ENCODE measurements at places on chromosomes 2 and 18.

DNA sequence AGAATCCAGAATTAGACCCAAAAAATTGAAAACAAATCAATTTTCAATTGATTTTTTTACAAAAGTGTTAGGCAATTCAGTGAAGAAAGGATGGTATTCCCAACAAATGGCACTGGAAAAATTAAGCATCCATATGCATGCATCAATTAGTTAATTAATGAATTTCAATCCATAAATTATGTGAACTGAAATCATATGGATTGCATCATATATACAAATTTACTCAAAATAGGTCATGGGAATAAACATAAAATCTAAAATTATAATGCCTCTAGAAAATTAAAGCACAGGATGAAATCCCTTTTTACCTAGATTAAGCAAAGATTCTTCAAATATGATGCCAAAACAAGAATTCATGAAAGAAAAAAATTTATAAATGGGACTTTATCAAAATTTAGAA lies 213.9 kb upstream of the KLHL29 start:
- no peak for DNase-seq
- no peak overlapping the region for H3K27ac ChIP-seq
- no peaks in the 10 kb centered on the region for H3K36me3 ChIP-seq
- H3K4me3 ChIP-seq = no peak overlapping the region

DNA sequence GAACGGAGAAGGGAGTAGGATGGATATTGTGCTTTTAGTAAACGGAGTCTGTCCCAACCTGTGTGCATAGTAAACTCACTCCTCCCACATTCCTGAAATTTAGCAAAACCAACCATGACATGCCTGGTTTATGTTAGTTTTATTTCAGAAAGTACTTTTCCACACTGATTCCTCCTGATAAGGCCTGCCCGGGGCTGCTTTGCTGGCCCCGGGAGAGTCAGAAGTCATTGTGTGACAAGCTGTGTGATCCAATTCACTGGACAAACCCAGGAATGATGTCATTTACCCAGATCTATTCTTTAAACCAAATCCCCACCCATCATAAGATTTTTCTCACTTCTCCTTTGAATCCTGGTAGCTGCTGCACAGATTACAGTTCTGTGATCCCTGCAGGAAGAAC lies 109.0 kb downstream of the SETBP1 start:
- H3K27me3 ChIP-seq = no peaks in the 10 kb centered on the region
- peak overlapping the region; percentile 82 for H3K27ac ChIP-seq

- no peaks in the 10 kb centered on the region for H3K36me3 ChIP-seq
- no peaks in the 10 kb centered on the region for H3K4me1 ChIP-seq
- DNase-seq = no peak
- H3K4me3 ChIP-seq = no peak overlapping the region
- no peak overlapping the region for H3K27ac ChIP-seq
Measured at GRCh38 chr18:60686142-60686541, 313.6 kb upstream of the MC4R start.

- no peak overlapping the region for H3K27ac ChIP-seq
- H3K36me3 ChIP-seq = no peaks in the 10 kb centered on the region
- H3K27me3 ChIP-seq = no peaks in the 10 kb centered on the region
- no peak for DNase-seq
Measured at GRCh38 chr2:150695451-150696135, 208.1 kb upstream of the RND3 start.

GRCh38 chr2:85769236-85769982 lies 15.6 kb downstream of the ATOH8 start:
- no peaks in the 10 kb centered on the region for H3K27me3 ChIP-seq
- DNase-seq = peak; percentile 63
- peak overlapping the region; percentile 87 for H3K27ac ChIP-seq
- H3K4me3 ChIP-seq = no peak overlapping the region
- peaks cover 31% of the 10 kb centered on the region for H3K36me3 ChIP-seq

DNA sequence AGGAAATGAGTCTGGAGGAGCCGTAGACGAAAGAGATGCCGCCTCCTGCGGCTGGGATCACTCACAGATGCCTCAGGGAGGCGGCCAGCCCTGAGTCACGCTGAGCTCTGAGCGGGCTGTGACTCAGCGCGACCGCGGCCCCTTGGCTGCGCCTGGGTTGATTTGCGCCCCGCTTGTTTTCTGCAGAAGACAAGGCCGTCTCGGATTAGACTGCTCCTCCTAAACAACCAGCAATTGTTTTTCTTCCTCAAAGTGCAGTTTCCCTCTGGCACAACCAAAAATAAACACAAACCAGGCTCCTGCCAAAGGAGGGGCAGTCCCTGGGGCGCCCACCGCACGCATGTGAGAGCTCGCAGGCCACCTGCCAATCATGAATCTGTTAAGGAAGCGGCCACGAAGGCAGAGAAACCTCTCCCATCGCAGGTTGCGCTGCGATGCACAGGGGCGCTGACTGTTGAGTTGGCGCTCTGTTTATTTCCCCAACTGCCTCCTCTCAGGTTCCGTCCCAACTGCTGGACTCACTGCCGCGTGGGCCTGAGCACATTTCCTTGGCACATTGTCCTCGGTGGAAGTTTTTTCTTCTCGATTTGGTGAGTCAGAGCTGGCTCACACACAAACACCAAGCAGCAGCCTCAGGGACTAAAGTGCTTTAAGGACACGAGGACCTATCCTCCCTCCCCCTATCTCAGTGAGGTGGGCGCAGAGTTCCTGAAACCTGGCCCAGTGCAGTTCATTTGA lies 85.2 kb upstream of the NDUFV2 start:
- H3K36me3 ChIP-seq = no peaks in the 10 kb centered on the region
- DNase-seq = peak; percentile 71
- peak overlapping the region; percentile 41 for H3K4me3 ChIP-seq
- H3K27me3 ChIP-seq = no peaks in the 10 kb centered on the region
- H3K27ac ChIP-seq = peak overlapping the region; percentile 81
- H3K4me1 ChIP-seq = no peaks in the 10 kb centered on the region

DNA sequence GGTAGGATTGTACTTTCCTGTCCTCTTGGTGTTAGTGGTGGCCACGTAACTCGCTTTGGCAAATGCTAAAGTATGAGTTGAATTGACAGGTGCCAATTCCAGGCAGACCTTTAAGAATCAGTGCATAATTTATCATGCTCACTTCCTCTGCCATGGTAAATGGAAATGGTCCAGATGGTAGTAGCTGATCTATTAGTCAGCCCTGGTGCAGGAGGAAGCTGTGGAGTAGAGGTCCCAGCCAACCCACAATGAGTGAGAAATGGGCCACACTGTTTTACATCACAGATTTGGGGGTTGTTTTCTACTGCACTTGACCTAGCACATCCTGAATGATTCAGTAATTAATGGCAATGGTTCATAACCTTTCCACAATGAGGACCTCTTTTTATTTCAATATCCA lies 104.4 kb downstream of the RGPD3 start:
- H3K27me3 ChIP-seq = no peaks in the 10 kb centered on the region
- H3K4me1 ChIP-seq = no peaks in the 10 kb centered on the region
- no peaks in the 10 kb centered on the region for H3K36me3 ChIP-seq
- no peak for DNase-seq

DNA sequence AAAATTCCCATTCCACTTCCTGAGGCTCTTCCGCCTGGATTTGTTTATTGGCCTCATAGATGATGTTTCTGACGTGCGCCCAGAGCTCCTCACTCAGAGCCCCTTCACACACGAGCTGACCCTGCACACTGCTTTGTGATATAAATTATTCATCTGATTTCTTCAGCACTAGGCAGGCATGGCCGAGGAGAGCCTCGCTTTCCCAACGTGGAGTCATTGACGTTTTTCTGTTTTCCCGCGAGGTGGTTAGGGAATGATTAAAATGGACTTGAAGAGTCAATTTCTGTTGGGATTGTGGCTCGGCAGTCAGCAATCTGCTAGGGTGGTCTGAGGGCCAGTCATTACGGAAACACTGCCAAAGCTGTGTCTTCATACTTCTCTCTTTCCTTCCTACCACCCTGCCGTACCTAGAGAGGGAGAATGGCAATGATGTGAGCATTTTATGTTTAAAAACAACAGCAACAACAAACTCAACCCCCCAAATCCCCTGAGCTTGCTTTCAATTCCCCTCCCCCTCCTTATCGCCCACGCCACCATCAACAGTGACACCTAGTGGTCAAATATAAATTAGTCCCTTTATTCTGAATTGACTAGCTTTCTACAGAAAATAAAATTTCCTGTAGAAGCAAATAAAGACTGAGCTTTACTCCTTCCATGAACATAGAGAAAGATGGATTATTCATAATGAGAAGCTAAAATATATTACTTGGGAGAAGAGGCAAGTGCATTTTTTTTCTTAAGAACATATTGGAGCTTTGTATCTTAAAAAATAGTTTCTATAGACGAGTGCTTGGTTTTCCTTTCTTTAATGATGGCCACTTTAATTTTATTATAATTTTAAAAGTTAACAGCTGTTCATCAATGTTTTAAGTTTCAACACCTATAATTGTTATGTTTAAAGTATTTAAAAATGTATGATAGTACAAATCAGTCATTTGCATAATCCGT lies 285.1 kb downstream of the MTX2 start:
- peak overlapping the region; percentile 52 for H3K4me3 ChIP-seq
- H3K4me1 ChIP-seq = peaks cover 7% of the 10 kb centered on the region
- DNase-seq = no peak
- H3K36me3 ChIP-seq = no peaks in the 10 kb centered on the region

DNA sequence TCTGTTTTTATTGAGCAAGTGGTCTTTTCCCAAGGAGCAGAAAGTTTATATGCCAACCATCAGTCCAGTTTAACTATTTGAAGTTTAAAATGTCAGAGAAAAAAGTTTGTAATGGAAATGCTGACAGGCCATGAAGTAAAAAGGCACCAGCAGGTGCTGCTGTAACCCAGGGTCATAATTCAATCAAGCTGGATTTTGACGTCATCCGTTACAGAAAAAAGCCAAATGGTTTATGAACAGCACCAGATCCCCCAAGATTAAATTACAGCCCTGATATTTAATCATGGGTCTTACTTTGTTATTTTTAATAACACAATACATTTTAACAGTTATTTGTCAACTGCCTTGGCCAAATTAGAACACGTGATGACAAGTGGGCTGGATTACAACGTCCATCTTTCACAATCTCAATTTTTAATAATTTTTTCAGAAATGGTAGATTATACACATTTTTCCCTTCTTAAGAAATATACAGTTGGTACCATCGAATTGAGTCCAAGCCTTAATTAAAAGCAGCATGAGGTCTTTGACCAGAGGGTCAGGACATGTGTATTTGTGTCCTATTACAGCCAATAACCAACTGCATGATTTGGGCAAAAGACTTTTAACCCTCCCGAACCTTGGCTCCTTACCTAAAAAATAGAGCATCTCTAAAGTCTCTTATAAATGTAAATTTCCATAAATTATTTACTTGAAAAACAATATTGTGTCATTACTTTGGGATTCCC lies 10.0 kb downstream of the TCF4 start:
- no peak overlapping the region for H3K27ac ChIP-seq
- H3K36me3 ChIP-seq = no peaks in the 10 kb centered on the region
- no peak for DNase-seq
- no peaks in the 10 kb centered on the region for H3K27me3 ChIP-seq

- H3K4me3 ChIP-seq = no peak overlapping the region
- H3K4me1 ChIP-seq = no peaks in the 10 kb centered on the region
- H3K36me3 ChIP-seq = no peaks in the 10 kb centered on the region
- no peak overlapping the region for H3K27ac ChIP-seq
- no peak for DNase-seq
Measured at GRCh38 chr2:177666408-177666807, 273.8 kb downstream of the AGPS start.

Measured in tibial artery (tissue), 4 donors.